ENCODE measurements at places on chromosomes 16 and 17.

GRCh38 chr16:7390974-7391373, 58.3 kb downstream of the RBFOX1 start:
- no peak for DNase-seq

DNA sequence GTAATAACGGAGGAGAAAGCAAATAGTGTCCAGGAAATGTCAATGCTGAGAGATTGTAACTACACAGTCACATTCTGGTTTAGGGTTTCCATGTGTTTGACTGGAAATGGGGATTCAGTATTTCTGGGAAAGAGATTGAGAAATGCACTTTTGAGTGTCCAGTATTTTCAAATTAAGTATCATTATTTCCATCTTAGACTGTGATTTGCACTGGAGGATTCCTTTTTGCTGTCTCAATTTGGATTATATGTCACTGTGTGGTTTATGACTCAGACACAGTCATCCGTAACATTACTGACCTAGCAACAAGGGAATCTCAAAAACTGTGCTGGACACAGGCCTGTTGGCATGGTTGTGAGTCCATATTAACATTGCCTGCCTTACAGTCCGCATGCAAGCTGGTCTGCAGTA, 681.4 kb downstream of the CDH11 start:
- DNase-seq: no peak

GRCh38 chr16:89138513-89138795, 33.1 kb upstream of the CDH15 start:
- no peak for DNase-seq

DNA sequence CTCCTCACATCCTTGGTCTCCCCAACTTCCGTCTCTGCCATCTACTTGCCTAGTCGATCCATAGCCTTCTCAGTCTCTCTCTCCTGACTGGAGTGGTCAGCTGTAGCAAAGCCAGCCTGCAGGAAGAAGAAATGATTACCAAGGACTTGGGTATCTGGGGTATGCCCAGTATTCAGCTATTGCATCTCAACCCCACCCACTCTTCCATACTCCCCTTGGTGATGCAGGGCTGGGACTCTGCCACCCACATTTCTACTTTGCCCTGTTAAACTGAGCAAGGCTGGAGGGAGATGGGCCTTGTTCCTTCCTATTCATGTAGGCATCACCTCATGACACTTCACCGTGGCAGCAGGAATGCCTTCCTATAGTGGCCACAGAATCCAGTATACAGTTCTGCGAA, 2.3 kb downstream of the COPRS start:
- no peak for DNase-seq

DNA sequence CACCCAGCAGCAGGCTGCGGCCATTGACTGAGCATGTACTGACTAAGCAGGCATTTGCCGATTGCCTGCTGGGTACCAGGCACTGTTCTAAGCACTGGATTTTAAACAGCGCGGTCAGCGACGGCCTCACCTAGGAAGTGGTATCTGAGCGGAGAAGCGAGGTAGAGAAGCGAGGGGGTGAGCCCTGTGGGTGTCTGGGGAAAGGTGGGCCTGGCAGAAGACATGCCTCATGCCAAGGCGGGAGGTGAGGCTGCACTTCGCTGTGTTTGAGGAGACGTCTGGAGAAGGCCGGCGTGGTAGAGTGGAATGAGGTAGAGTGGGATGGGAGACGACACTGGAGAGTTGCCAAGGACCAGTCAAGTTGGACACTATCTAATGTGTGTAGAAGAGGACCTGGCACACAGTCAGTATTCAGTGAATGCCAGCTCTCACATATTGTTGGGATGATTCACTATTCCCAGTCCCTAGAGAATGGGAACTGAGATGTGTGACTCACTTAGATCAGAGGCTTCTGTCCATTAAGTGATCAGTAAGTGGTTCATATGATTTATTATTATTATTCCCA, 14.4 kb downstream of the SYCE1L start:
- DNase-seq: no peak

DNA sequence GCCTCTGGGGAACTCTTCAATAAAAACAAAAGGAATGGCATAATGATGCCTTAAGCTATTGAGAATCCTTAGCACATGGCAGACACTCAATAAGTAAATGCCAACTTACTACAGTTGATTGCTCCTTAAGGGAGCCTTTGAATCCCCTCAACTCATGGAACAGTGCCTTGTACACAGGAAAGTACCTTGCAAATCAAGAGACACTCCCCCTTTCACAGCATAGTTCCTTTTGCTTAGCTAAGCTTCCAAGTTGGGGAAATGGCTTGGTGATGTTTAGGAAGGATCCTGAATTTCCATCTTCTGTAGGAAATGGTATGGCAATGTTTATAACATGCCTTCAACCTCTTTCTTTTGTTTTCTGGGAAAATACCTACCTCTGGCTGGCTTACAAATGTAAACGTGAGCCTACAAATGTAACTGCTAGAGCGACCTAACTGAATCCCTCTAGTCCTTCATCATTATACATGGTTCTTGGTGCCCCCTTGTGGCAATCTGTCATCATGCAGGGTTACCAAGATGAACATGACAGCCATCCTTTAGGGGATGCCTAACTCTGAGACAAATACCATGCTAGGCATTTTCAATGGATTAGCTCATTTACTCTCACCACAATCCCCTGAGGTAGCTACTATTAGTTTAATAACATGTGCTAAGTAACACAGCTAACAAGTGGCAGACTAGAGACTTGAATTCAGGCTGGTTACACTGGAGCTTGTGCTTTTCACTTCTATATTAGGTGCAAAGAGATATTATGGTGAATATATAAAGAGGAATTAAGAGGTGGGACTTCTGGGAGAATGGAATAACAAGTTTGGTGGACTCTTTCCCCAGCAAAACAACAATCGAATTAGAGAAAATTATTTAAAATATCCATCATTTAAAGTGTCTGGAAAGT, 65.0 kb downstream of the MMD start:
- peak; percentile 28 for DNase-seq

DNA sequence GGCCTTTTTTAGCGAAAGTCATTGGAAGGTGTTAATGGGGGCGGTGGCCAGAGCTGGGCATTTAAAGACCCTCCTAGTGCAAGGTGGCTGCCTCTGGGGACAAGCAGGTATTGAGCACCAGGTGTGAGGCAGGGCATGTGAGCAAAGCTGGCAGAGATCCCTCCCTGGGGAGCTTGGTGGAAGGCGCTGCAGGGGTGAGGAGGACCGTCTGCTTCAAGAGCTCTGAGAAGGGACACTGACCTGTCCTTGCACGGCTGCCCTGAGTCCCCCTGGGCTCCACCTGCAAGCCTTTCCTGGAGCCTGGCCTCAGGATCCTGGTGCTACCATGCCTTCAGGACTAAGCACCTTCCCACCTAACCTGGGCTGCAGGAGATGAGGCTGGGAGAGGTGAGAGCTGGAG, 127.0 kb upstream of the CIBAR2 start:
- no peak for DNase-seq

DNA sequence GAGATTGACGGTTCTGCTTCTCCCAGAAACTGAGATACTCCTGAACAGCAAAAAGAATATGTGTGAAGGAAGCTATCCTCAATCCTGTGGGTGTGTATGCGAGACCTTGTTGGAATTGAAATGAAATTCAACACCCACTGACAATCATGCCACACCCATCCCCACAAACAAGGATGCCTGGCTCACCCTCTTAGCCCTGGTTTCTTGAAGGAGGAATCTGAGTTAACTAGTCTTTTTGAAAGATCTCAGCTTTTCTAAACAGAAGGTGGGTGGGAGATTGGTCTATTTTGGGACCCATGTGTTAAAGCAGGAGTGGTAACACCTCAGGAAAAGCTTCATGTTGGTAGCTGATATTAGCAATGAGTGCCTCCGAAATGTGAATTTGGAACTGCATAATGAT, 1244.5 kb downstream of the CDH11 start:
- no peak for DNase-seq

DNA sequence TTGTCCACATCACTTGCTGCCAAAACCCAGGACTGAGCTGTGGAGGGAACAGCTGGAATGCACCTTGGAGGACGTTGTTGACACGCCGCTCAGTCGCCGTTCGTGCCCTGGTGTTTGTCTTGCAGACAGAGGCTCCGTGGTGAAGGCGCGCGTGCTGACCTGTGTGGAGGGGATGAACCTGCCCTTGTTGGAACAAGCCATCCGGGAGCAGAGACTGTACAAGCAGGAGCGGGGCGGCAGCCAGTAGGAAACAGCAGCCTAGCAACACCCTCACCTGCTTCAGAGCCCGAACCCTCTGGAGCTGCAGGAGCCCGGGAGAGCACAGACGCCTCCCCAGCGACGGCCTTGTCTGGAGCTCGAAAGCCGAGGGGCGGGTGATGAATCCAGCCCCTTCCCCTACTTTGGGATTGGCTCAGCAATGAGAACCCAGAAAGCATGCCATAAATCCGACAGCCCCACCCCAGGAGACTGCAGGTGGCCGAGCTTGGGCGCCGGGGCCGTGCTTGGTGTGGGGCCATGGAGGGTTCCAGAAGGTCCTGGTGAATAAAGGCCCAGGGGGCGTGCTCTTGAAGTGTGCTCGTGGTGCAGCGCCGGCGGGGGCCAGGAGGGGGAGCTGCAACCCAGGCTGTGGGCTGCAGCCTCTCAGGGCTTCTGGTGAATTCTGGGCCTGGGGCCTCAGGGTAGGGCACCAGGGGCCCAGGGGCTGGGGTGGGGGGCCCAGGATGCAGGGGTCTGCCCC, 470 bp upstream of the CDK3 start:
- DNase-seq: no peak

GRCh38 chr17:30808785-30809286, 15.7 kb downstream of the CRLF3 start:
- no peak for DNase-seq

DNA sequence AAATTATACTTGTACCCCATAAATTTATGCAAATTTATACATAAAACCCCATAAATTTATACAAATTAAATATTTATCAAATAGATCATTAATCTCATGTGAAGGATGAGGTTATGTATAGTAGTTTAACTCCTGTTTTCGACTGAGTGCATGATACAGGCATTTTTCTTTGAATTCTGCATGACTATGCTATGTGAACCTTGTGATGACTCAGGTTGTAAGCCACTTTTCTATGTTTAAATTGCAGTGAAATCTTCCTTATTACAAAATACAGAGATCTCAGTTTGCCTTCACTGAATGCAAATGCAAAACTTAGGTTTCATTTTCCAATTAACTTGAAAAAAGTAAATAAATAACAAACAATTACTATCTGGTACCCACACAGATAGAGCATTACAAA, 843.7 kb downstream of the CDH11 start:
- DNase-seq: no peak

GRCh38 chr17:71118039-71118438, 948.7 kb downstream of the KCNJ2 start:
- DNase-seq: no peak

DNA sequence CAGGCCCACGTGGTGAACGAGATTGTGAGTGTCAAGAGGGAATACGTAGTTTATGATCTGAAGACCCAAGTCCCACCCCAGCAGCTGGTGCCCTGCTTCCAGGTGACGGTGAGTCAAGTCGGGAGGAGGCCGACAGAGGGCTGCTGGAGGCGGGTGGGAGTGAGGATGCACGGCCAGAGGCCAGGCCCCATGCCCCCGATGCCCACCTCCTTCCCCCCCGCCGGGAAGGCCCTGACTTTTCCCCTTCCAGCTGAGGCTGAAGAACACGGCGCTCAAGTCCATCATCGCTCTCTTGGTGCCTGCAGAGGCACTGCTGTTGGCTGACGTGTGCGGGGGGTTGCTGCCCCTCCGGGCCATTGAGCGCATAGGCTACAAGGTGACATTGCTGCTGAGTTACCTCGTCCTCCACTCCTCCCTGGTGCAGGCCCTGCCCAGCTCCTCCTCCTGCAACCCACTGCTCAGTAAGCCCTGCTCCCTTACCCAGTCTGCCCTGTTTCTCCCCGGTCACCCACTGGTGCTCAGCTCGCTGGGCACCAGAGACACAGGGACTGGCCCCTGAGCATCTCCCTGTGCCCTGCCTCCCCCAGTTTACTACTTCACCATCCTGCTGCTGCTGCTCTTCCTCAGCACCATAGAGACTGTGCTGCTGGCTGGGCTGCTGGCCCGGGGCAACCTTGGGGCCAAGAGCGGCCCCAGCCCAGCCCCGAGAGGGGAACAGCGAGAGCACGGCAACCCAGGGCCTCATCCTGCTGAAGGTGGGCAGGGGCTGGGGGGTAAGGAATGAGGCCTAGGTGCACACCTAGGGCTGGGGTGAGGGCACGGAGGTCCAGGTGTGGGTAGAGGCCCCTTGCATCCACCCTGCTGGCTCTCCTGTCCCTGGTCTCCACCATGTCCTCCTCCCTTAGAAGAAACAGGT, 2.6 kb downstream of the ZACN start:
- DNase-seq: no peak

GRCh38 chr17:77068915-77069314, 71.9 kb upstream of the SEC14L1 start:
- no peak for DNase-seq

- no peak for DNase-seq
These were observed 9.9 kb downstream of the XYLT2 start for GRCh38 chr17:50355701-50356341.

- no peak for DNase-seq
These were observed 11.3 kb upstream of the RNF157 start for GRCh38 chr17:76251478-76252039.

GRCh38 chr16:10931134-10931533, 11.1 kb downstream of the DEXI start:
- DNase-seq: no peak
